ENCODE measurements at places on chromosomes 11 and 22.

- no peak for DNase-seq
These were observed 62.4 kb upstream of the MYEOV start for GRCh38 chr11:69231466-69232018.

DNA sequence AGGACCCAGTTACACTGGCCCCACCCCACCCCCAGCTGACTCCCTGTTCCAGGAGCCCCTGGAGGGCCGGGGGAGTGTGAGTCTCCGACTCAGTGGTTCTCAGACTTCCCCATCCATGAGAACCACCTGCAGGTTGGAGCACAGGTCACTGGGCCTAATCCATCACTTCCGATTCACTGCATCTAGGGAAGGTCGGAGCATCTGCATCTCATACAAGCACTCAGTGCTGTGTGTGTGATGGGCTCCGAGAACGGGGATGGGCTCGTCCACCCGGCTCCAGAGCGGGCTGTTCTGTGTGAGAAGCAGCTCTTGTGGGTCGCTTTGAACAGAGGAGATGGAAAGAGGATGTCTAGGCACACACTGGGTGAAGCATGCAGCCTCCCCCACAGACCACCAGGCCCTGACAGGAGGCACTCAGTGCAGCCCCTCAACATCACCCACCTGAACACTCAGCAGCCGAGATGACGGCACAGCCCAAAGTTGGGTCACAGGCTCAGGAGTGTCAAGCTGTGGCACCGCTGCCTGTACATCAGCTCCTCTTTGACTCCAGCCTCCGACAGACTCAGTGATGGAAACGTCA, 541.4 kb downstream of the BRD1 start:
- DNase-seq, result no peak

DNA sequence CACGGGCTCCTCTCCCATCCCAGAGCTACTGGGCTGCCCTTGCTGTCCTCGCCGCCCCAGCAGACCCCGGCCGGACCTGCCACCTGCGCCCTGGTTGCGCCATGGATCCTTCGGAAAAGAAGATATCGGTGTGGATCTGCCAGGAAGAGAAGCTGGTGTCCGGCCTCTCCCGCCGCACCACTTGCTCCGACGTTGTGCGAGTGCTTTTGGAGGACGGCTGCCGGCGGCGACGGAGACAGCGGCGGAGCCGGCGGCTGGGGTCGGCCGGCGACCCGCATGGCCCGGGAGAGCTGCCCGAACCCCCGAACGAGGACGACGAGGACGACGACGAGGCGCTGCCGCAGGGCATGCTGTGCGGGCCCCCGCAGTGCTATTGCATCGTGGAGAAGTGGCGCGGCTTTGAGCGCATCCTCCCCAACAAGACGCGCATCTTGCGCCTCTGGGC, 382 bp downstream of the RASSF10 start:
- no peak for DNase-seq

GRCh38 chr11:78562398-78562797, 12.3 kb downstream of the NARS2 start:
- no peak for DNase-seq

- DNase-seq, result peak; percentile 19
These were observed 31.2 kb downstream of the TREH start for GRCh38 chr11:118648291-118648690.

GRCh38 chr22:50548040-50548920, 2.6 kb downstream of the KLHDC7B start:
- DNase-seq, result peak; percentile 80

- DNase-seq, result no peak
These were observed 55.0 kb upstream of the ZBTB44 start for GRCh38 chr11:130369713-130370112.

DNA sequence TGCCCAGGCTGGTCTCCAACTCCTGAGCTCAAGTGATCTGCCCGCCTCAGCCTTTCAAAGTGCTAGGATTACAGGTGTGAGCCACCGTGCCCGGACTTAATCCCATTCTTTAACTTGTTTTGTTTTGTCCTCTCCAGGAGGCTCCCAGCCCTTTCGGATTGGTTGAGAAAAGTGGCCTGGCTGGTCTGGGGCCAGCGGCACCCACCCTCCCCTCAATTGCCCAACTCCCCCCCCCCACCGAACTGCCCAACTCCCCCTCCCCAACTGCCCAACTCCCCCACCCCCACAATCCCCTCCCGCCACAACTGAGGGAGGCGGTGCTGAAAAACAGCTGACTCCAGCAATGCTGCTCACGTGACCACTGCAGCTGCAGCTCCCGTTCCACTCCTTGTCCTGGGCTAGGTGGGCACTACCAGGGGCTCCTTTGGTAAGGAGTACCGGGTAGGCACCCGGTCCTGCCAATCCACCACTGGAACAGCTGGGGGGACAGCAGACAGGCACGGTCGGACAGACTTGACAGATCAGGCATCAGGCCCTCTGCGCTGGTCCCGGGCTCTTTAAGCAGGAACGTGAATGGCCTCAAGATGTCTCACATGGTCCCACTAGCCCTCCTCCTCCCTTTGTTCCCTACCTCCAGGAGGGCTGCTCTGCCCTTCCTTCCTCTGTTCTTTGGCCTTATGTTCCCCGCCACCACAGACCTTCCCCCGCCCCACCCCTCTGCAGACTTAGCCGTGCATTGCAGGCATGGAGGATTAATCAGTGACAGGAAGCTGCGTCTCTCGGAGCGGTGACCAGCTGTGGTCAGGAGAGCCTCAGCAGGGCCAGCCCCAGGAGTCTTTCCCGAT, at the start of gene TCN2:
TSS of gene TCN2 (plus strand) at position 720 of the 845 bp plus-strand sequence. CDS start 158 bp downstream, outside the sequence.
- DNase-seq, result peak; percentile 89

GRCh38 chr11:12161137-12161536, 50.7 kb downstream of the MICAL2 start:
- DNase-seq, result no peak

GRCh38 chr22:48372390-48372789, 1455.3 kb downstream of the BRD1 start:
- DNase-seq, result peak; percentile 27

DNA sequence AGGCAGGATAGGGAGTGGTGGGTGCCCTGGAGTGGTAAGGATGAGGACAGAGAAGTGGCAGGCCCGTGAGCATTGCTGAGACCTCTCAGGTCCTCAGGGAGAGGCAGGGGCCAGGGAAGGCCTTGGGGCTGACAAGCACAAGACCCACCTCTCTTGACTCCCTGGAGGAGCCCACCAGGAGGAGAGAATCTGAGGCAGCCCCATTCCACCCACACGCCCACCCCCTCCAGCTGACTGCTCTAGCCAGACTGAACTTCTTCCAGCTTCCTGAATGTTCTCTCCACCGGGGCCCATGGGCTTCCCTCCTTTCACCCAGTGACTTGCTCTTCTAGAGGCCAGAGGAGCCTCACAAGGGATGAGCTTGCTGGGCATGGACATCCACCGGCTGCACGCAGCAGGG, 1403.0 kb downstream of the BRD1 start:
- DNase-seq, result no peak

GRCh38 chr11:27129686-27130085, 89.1 kb downstream of the BBOX1 start:
- no peak for DNase-seq

GRCh38 chr22:44807915-44808690, 55.7 kb downstream of the ARHGAP8 start:
- DNase-seq, result no peak

- DNase-seq, result no peak
These were observed 3.8 kb downstream of the SCN4B start for GRCh38 chr11:118148856-118149255.

- no peak for DNase-seq
These were observed 14.2 kb upstream of the RASD2 start for GRCh38 chr22:35526333-35526979.

DNA sequence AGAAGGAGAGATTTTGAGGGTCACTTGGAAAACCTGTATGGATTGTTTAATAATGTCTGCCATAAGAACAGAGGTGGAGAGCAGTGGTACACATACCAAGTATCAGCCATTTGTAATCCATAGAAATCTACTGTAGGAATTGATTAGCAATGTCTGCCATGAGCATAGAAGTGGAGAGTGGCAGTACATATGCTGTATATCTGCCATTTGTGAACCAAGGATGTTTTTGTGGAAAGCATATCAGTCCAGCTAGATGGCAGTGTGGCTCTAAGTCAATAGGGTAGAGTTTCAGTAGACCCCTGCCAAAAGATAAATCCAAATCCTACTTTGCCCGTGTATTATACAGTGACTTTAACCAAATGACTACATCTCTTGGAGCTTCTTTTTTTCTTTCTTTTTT, 82.9 kb upstream of the SEZ6L start:
- no peak for DNase-seq

DNA sequence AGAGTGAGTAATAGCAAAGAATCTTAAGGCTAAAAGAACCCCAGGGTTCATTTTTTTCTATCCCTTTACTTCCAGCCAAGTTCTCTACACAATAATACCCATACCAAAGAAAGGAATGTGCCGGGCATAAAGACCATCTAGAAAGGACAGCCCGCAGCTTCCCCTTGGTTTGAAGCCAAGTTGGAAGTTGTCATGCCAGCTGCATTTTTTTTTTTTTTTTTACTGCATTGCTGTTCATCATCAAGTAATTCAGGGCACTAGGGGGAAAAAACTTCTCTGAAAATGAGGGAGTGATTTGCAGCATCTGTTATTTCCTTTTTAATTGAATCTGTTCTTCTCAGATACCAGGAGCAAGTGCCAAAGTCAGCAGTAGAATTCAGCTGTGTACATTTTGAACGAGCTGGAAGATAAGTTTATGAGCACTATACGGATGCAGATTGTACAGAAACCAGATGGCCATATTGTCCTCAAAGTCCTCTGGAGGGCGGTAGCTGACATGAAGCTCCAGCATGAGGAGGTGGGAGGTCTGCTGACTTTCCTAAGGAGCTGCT, 56.4 kb downstream of the UBASH3B start:
- DNase-seq, result no peak

GRCh38 chr11:83990160-83990733, 704.1 kb upstream of the CCDC90B start:
- DNase-seq, result no peak

- no peak for DNase-seq
These were observed 12.8 kb upstream of the NUCB2 start for GRCh38 chr11:17263769-17264168.

- DNase-seq, result no peak
These were observed 369.3 kb upstream of the SYN3 start for GRCh38 chr22:33427461-33427860.

DNA sequence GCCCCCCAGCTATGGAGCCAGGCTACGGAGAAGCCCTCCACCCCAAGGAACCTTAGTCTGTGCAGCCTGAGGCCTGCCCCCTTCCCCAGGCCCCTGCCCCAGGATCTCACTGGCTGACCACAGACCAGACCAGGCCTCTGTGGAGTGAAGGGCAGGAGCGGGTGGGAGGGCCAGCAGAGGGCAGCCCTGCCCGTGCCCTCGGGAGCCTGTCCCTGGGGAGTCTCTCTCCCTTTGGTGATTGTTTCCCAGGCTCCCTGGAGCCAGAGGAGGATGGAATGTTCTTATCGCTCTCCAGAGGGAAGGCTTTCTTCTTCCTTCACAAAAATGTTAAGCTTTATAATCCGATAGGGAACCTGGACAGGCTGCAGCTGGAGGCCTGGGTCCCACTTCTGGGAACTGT, 455.3 kb downstream of the SOX6 start:
- DNase-seq, result no peak

DNA sequence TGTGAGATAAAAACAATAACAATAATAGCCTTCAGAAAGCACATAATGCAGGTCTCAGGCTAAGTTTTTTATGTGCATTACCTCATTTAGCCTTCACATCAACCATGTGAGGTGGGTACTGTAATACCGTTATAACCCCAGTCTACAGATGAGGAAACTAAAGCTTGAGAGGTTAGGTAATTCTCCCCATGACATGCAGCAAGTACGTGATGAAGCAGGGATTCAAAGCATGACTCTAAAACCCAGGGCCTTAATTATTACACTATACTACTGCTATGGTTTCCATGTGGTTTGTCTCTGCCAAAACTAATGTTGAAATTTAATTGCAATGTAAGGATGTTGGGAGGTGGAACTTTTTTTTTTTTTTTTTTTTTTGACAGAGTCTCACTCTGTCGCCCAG, 37.7 kb upstream of the FDX1 start:
- DNase-seq, result no peak

GRCh38 chr11:118442301-118442700, 6.0 kb downstream of the KMT2A start:
- DNase-seq, result no peak

DNA sequence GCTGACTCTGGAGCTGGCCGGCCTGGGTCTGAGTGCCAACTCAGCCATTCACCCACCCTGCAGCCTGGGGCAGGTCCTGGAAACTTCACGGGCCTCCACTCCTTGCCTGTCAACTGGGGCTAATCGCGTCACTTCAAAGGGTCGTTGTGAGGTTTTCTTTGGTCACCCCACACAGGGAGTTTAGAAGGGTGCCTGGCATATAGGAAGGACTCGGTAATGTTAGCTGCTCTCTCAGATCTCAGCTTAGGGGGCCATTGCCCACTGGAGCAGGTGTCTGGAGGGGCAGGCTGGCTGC, 7.3 kb downstream of the INCENP start:
- no peak for DNase-seq

Data from Peyer's patch (tissue), 4 donors.